ENCODE measurements at places on chromosomes 7 and 10. TPM values are rescaled to one million over a fixed set of nuclear protein-coding genes. Genes with fewer than 3 reads are reported as not detected.

DNA sequence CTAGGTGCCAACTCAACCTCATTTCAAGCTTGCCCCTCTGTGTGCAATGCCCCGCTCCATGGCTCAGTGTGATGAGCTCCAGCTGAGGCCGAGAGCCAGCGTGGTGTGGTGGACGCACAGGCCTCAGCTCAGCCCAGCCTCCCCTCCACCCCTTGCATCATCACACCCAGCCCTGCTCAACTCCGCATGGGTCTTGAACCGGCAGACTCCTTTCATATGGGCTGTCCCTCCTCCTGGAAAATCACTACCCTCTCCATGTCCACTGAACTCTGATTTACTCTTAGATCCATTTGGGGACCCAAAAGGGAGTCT is 16.6 kb upstream of the SLC18A3 start:
- H3K36me3 ChIP-seq = no peaks in the 10 kb centered on the region
- no peaks in the 10 kb centered on the region for H3K27me3 ChIP-seq
- no peak overlapping the region for H3K27ac ChIP-seq
- DNase-seq = no peak

Gene ZNF37A
- total RNA-seq = 37.1 TPM

Gene CYP3A5
- total RNA-seq = 0.54 TPM

Gene ANKRD61
- total RNA-seq = not detected

Data from sigmoid colon (tissue), 7 donors.